ENCODE measurements at places on chromosomes 1 and 21. TPM values are rescaled to one million over a fixed set of nuclear protein-coding genes. Genes with fewer than 3 reads are reported as not detected.

SGIP1 gene
- polyA plus RNA-seq: 7.0 TPM

ARF1 gene
- polyA plus RNA-seq: 307 TPM

SMIM1 gene
- polyA plus RNA-seq: 10.7 TPM

SLC16A4 gene
- 23.9 TPM for polyA plus RNA-seq

CADM3 gene
- 0.75 TPM for polyA plus RNA-seq

Measured in ovary (tissue), 10 donors.